ENCODE measurements at places on chromosomes 6 and 20.

- no peak for DNase-seq
These were observed 57.5 kb upstream of the EYA4 start for GRCh38 chr6:133183691-133184090.

DNA sequence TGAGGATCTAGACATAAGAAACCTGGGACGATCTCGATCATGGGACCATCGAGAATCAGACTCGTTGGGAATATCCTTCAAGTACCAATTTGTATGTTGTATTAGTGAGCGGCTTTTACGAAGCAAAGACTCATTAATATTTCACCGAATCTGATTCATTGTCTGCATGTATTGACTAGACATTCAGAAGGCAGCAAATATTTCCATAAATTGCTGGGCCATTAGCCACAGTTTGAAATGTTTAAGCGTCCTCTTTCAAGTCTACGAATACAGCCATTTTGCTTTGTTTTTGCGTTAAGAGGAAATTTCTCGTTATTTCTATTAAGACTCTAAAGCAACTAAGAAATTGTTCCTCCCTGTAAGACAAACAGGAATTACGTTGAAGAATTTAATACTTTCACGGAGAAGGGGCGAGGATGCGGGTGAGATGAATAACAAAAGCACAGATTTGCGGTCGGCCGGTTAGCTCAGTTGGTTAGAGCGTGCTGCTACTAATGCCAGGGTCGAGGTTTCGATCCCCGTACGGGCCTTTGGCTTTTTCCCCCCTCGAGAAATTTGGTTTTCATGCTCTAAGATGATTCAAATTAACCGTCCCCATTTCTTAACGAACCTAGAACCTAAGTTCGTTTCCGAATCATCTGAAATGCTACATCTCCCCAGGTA is 18.5 kb downstream of the POM121L2 start:
- no peak for DNase-seq

GRCh38 chr6:38239719-38240451 is 399.8 kb downstream of the BTBD9 start:
- DNase-seq: no peak

DNA sequence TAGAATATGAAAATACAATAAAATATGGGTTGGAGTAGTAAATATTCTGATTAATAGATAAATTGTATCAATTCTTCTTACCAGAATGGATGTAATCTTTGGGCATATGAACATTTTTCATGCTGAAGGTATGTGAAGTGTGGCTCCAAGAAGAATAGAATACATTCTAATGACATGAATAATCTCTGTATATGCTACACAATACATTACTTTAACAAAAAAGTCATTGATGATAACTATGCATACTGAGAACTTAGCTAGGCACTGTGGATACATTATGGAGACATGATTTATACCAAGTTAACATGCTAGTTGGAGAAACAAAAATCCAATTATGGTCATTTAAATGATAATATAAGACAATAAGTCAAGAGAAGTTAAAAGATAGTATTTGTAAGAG is 62.7 kb upstream of the HDAC2 start:
- no peak for DNase-seq

DNA sequence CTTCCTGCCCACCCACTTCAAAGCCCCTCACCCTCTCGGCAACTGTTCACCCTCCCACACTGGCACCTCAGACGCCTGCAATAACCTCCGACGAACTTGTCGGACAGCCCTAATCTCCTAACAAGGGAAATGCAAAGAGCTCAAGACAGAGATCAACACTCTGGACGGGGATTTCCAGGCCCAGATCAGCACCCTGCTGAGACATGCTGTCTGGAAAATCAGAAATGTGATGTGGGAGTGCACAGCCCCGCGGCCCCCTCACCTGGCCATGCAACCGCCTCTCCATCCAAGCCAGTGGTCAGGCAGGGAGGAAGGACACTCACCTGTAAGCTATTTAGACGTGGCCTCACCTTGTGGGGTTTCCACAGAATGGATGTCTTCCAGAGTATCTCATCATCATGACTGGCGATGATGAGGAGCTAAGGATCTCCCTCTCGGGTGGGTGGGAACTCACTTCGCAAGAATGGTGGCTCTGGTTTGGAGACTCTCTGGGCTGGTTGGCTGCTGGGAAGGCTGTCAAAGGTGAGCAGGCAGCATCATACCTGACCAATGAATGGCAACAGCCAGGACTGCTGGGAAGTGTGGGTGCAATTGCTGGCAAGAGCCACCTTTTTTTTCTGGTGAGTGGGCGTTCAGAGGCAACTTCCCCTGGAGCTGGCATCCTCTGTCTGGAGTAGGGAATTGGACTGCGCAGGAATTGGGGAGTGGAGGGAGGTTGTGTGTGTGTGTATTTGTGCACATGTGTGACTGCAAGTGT is 28.1 kb upstream of the ADTRP start:
- DNase-seq: no peak

GRCh38 chr20:56779452-56780143 is 150.5 kb downstream of the TFAP2C start:
- no peak for DNase-seq

DNA sequence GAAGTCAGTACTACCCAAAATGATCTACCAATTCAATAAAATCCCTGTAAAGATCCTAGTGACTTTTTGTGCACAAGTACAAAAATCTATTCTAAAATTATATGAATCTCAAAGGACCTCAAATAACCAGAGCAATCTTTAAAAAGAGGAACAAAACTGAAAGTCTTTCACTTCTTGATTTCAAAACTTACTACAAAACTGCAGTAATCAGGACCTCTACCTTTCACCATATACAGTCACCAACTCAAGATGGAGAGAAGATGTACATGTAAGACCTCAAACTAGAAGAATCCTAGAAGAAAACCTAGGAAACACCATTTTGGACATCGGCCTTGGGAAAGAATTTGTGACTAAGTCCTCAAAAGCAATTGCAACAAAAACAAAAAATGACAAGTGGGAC is 109.5 kb upstream of the CD93 start:
- DNase-seq: no peak

- DNase-seq: no peak
These were observed 238.5 kb downstream of the FARS2 start for GRCh38 chr6:5499644-5500306.

- DNase-seq: no peak
These were observed 90.4 kb downstream of the SLC2A10 start for GRCh38 chr20:46799781-46800408.
